ENCODE measurements at places on chromosomes 5 and 9.

GRCh38 chr9:132039284-132039683 is 40.4 kb downstream of the MED27 start:
- no peak overlapping the region for H3K4me3 ChIP-seq
- DNase-seq: no peak
- no peaks in the 10 kb centered on the region for H3K36me3 ChIP-seq
- no peaks in the 10 kb centered on the region for H3K27me3 ChIP-seq
- H3K27ac ChIP-seq: no peak overlapping the region

DNA sequence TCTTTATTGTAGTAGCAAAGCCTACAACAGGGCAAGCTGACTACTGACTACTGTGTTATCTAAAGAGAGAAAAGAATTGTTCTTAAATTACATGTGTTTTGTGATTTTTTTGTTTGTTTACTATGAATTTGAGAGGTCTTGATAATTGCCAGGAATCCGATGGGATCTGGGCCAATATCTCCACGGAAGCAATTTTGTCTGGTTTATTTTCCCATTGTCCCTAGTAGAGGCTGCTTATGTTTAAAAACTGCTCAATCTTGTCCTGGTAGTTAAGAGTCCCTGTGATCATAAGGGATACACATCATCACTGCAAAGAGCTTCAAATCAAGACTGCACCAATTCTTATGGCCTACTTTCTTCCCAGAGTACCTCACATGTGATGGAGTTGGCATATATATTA is 94.4 kb downstream of the GLDC start:
- H3K27me3 ChIP-seq: no peaks in the 10 kb centered on the region
- no peak overlapping the region for H3K4me3 ChIP-seq
- H3K27ac ChIP-seq: no peak overlapping the region
- no peaks in the 10 kb centered on the region for H3K36me3 ChIP-seq
- H3K4me1 ChIP-seq: no peaks in the 10 kb centered on the region
- no peak for DNase-seq

GRCh38 chr5:132102101-132102701 is 28.6 kb downstream of the CSF2 start:
- H3K4me1 ChIP-seq: no peaks in the 10 kb centered on the region
- DNase-seq: peak; percentile 10
- no peak overlapping the region for H3K4me3 ChIP-seq
- H3K36me3 ChIP-seq: no peaks in the 10 kb centered on the region
- no peak overlapping the region for H3K27ac ChIP-seq

GRCh38 chr9:130421154-130421801 is 23.5 kb upstream of the ASS1 start:
- H3K4me3 ChIP-seq: no peak overlapping the region
- H3K27me3 ChIP-seq: peaks cover 5% of the 10 kb centered on the region
- no peaks in the 10 kb centered on the region for H3K36me3 ChIP-seq
- H3K4me1 ChIP-seq: no peaks in the 10 kb centered on the region
- DNase-seq: peak; percentile 67
- peak overlapping the region; percentile 5 for H3K27ac ChIP-seq
